HCT116 (cell line): ENCODE measurements at places on chromosomes 2 and 18. TPM values are rescaled to one million over a fixed set of nuclear protein-coding genes. Genes with fewer than 3 reads are reported as not detected.

ARHGAP15 gene
- total RNA-seq: 0.42 TPM

IL36B gene
- total RNA-seq: not detected

INO80B gene
- 24.0 TPM for total RNA-seq

WDSUB1 gene
- 8.8 TPM for total RNA-seq

DNA sequence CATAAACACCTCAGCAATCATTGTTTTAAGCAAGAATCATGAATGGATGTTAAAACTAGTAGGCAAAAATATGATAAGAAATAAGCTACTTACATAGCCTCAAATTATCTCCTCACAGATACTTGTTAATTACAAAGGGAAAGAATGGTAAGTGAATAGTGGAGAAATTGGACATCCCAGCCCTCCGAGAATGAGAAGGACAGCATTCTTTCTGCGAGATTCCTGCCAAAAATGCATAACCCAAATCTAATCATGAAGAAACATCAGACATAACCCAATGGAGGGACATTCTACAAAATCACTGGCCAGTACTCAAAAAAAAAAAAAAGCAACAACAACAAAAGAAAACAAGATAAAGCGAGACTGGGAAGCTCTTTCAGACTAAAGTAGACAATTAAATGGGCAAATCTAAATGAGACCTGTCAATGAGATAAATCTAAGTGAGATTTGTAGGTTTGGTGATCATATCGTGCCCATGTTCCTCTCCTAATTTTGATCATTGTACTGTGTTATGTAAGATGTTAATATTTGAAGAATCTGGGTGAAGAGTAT is 57.9 kb upstream of the GLI2 start:
- H3K27me3 ChIP-seq: no peaks in the 10 kb centered on the region
- no peak overlapping the region for H3K27ac ChIP-seq
- DNase-seq: no peak
- H3K36me3 ChIP-seq: no peaks in the 10 kb centered on the region
- H3K4me1 ChIP-seq: no peaks in the 10 kb centered on the region

- H3K4me3 ChIP-seq: no peak overlapping the region
- H3K27ac ChIP-seq: no peak overlapping the region
- no peaks in the 10 kb centered on the region for H3K27me3 ChIP-seq
These were observed 180.4 kb downstream of the CD8B2 start for GRCh38 chr2:106667478-106668070.

- peaks cover 4% of the 10 kb centered on the region; the same call in 1 of the 2 replicates for H3K27me3 ChIP-seq
- H3K36me3 ChIP-seq: no peaks in the 10 kb centered on the region
- H3K4me3 ChIP-seq: no peak overlapping the region
- DNase-seq: no peak
These were observed 22.0 kb downstream of the MARCHF4 start for GRCh38 chr2:216350214-216350791.

DNA sequence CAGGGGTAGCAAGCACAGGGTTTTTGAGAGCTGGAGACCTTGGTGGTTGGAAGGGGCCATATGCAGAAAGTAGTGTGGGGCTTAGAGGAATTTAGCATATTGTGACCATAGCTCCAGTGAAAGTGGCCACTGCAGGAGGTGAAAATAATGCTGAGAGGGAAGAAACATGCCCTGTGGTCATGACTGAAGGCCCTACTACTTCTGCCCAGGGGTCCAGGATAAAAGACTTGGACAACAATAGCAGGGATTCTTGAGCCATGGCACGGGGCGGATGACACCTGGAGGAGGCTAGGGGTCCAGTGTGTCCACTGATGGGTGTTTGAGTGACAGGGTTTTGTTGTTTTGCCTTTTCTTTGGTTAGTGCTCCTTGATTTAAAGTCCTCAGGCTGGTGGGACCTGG is 694.6 kb downstream of the CPS1 start:
- no peak overlapping the region for H3K4me3 ChIP-seq
- no peaks in the 10 kb centered on the region for H3K27me3 ChIP-seq
- H3K27ac ChIP-seq: no peak overlapping the region

- no peak for DNase-seq
- H3K4me1 ChIP-seq: no peaks in the 10 kb centered on the region
- no peak overlapping the region for H3K27ac ChIP-seq
- H3K36me3 ChIP-seq: no peaks in the 10 kb centered on the region
These were observed 193.6 kb upstream of the PKDCC start for GRCh38 chr2:41854227-41854626.

DNA sequence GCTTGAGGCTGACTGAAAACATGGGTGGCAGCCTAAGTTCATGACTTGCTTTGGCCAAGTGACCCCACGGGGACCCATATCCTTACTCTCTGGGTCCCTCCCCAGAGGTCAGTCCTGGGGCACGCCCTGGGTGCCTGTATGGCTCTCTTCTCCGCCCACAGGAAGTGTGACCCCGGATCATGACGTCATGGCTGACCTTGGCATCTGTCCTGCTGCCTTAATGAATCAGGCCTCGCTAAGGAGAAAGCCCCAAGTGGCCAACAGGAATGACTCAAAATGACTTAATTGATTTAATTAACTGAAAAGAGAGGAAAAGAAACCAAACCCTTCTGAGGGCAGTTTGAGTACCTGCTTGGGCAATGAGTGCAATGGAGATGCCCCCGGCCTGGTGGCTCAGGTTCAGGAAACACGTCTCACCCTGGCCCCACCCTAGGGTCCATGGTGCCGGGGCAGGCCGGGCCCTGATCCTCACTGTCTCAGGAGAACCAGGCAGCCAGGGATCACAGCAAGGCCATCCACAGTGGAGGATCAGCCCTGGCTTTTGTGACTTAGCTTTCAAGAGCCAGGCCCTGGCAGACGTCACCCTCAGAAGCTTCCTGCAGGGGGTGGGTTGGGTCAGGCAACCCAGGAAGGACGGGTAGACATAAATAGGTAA is 112.0 kb downstream of the CYP26B1 start:
- peaks cover 17% of the 10 kb centered on the region for H3K4me1 ChIP-seq
- no peak overlapping the region for H3K4me3 ChIP-seq
- no peak overlapping the region for H3K27ac ChIP-seq
- no peak for DNase-seq
- no peaks in the 10 kb centered on the region for H3K36me3 ChIP-seq

- H3K27ac ChIP-seq: no peak overlapping the region
- H3K4me3 ChIP-seq: no peak overlapping the region
- no peak for DNase-seq
- no peaks in the 10 kb centered on the region for H3K4me1 ChIP-seq
- H3K36me3 ChIP-seq: no peaks in the 10 kb centered on the region
These were observed 636.2 kb downstream of the NRXN1 start for GRCh38 chr2:50395605-50396297.

DNA sequence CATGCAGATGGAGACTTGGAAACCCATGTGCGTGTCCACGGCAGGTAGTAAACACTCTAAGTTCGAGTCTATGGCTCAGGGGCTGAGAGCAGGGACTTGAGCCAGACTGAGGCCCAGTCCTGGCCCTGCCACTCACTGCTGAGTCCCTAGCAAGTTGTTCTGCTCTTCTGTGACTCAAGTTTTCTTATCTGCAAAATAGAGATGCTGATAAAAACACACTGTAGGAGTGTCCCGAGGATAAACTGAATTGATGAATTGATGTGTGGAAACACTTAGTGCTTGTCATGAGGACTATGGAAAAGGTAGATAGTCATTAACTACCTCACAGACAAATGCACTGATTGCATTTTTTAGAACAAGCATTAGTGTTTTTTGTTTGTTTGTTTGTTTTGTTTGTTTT is 73.2 kb downstream of the BOLA3 start:
- no peak overlapping the region for H3K27ac ChIP-seq
- peaks cover 8% of the 10 kb centered on the region; the same call in 1 of the 2 replicates for H3K36me3 ChIP-seq
- H3K4me1 ChIP-seq: no peaks in the 10 kb centered on the region
- no peak overlapping the region for H3K4me3 ChIP-seq
- H3K27me3 ChIP-seq: no peaks in the 10 kb centered on the region

DNA sequence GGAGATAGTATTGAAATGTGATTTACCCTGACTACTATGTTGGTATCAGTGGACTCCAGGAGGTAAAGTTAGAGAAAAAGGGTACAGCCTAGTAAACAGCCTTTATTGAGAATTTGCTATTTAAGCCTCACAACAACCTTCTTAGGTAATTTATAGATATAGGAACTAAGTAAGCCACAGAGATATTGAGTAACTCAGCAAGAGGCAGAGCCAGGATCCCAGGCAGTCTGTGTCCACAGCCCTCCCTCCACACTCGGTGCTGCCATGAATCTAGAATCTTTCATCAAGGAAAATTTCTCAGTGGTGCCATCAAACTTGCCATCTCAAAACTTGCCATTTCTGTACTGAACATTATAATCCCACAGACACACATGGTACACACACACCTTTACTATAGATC is 170.9 kb downstream of the CAPN13 start:
- no peak for DNase-seq
- no peaks in the 10 kb centered on the region for H3K36me3 ChIP-seq
- no peaks in the 10 kb centered on the region for H3K4me1 ChIP-seq
- H3K27me3 ChIP-seq: no peaks in the 10 kb centered on the region
- no peak overlapping the region for H3K4me3 ChIP-seq

GRCh38 chr2:13916066-13916465 is 716.5 kb upstream of the LRATD1 start:
- no peaks in the 10 kb centered on the region for H3K4me1 ChIP-seq
- H3K27ac ChIP-seq: no peak overlapping the region
- no peak overlapping the region for H3K4me3 ChIP-seq
- no peaks in the 10 kb centered on the region for H3K36me3 ChIP-seq

DNA sequence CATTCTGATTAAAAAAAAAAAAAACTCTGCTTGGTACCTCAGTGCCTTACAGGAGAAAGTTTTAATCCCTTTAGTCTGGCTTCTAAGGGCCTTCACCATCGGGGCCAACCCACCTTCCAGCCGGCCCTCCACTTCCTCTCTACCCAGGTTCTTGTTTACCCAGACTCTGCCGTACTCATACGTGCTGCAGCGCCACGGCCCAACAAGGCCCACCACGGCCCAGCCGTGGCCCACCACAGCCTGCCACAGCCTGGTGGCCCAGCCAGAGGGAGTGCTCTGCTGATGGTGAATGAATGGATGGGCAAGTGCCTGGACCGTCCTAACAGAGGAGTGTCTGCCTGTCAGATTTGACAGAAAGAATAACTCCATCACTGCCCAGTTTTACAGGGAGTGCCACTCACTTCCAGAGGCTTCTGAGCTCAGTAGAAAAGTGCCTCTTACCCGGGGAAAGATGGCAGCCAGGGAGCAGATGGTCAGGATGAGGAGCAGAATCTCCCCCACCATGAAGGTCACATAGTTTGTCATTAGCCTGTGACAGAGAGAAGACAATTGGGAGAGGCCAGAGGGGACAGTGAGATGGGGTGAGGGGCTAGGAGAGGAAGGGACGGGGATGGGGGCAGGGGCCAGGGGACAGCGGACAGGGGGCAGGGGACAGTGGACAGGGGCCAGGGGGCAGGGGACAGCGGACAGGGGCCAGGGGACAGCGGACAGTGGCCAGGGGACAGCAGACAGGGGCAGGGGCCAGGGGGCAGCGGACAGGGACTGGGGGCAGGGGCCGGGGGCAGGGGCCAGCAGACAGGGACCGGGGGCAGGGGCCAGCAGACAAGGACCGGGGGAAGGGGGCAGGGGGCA is 38.2 kb downstream of the CENPO start:
- H3K4me1 ChIP-seq: no peaks in the 10 kb centered on the region
- no peaks in the 10 kb centered on the region for H3K27me3 ChIP-seq
- H3K4me3 ChIP-seq: no peak overlapping the region
- no peak overlapping the region for H3K27ac ChIP-seq
- H3K36me3 ChIP-seq: no peaks in the 10 kb centered on the region; the same call in none of the 2 replicates
- DNase-seq: no peak

- H3K27me3 ChIP-seq: no peaks in the 10 kb centered on the region
- H3K4me1 ChIP-seq: peaks cover 8% of the 10 kb centered on the region
These were observed 646 bp downstream of the PHLPP1 start for GRCh38 chr18:62715759-62716615.
